Non-pigmented ciliary epithelial cell (primary cell): ENCODE measurements at places on chromosomes 5 and 9.

GRCh38 chr9:12790001-12790400, 15.2 kb downstream of the LURAP1L start:
- no peak for DNase-seq

- DNase-seq: no peak
Observed at GRCh38 chr9:133121198-133121914, at the start of gene RALGDS. RALGDS (minus strand) TSS chr9:133121240; CDS start chr9:133121154, 86 bp downstream.

GRCh38 chr5:93600409-93601070, 17.5 kb downstream of the NR2F1 start:
- DNase-seq: no peak

DNA sequence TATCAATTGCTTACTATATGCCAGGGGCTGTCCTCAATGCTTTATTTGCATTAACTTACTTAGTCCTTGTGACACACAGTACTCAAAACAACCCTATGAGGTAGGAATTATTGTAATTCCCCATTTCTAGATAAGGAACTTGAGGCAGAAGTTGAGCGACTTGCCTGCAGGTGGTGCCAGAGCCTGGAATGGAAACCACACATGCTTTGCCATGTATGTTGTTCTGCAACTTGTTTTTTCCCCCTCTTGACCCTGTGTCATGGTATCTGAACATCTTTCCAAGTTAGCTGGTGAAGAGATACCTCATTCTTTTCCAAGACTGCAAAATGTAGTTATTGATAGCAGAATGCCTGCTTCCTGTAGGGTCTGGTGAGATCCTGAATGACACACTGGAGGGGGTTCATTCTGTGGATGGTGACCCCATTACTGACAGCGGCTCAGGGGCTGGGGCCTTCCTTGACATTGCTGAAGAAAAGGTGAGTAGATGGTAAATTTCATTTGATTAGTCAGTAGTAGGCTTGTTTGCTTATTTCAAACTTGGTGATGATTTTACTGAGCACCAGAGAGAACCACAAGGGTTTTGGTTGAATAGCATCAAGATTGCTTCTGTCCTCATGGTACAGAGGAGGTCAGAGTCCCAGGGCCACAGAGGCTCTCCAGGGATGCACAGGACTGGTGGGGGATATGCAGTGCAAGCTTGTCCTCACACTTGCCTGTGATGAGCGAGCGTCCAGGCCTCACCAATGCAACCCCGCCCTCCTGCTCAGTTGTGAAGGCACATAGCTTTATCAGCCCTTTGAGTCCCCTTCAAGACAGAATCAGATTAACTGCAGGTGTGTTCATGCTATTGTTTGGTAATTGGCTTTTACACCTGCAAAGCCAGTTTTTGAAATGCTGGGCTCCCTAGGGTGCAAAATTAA, 57.0 kb downstream of the COL15A1 start:
- DNase-seq: no peak

DNA sequence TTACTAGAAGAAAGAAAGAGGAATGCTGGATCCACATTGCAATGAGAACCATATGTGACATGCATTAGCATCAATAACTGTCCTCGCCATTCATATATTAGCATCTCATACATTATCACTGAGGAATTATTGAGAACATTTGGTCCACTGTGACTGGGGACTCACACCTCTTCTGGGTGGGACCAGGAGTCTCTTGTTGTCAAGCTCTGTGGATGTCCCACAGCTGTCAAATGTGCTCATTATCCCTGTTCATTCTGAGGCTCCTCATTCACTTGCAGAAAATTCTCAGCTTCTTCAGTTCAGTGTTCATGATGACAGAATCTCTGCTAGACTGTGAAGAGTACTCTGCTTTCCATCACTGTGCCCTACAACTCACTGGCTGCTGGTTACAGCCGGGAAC, 109.4 kb downstream of the PJA2 start:
- no peak for DNase-seq

GRCh38 chr5:39178861-39179260, 40.5 kb downstream of the FYB1 start:
- DNase-seq: no peak
